NCI-H526 (cell line): ENCODE measurements at places on chromosomes 11 and 22.
A peak's percentile ranks its signal among the peaks of the same experiment; 100 is the strongest.

GRCh38 chr11:68282141-68282860, 10.5 kb upstream of the C11orf24 start:
- DNase-seq, result no peak

DNA sequence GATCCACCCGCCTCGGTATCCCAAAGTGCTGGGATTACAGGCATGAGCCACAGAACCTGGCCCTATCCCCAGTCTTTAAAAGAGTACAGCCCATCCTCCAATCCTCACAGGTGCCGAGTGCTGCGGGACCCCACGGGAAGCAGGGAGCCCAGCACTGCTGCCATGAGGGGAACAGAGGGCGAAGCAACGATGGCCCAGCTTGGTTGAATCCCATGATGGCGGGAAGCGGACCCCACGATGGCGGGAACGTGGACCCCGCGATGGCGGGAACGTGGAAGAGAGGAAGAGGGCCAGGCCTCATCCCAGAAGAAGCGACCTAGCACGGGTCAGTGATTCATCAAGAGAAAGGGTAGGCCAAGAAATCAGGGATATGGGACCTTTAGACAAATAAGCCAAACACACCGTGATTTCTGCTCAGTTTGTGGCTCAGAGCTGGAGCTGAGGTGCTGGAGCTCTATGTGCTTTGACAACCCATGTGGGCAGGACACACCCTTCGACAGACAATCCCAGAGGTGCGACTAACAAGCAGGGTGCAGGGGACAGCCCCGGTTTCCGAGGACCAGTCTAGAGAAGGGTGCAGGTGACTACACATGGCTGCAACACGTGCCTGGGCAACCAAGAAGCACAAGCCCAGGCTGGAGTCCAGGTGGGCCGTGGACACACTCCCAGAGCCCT, 30.9 kb downstream of the BRD1 start:
- DNase-seq, result no peak

GRCh38 chr11:123694551-123694950, 40.1 kb upstream of the SCN3B start:
- no peak for DNase-seq

GRCh38 chr11:102757823-102758549, 22.4 kb downstream of the MMP10 start:
- no peak for DNase-seq

GRCh38 chr22:35697142-35697541, 20.5 kb upstream of the APOL5 start:
- no peak for DNase-seq

- no peak for DNase-seq
Observed at GRCh38 chr11:134800130-134800529, 388.1 kb upstream of the B3GAT1 start.

DNA sequence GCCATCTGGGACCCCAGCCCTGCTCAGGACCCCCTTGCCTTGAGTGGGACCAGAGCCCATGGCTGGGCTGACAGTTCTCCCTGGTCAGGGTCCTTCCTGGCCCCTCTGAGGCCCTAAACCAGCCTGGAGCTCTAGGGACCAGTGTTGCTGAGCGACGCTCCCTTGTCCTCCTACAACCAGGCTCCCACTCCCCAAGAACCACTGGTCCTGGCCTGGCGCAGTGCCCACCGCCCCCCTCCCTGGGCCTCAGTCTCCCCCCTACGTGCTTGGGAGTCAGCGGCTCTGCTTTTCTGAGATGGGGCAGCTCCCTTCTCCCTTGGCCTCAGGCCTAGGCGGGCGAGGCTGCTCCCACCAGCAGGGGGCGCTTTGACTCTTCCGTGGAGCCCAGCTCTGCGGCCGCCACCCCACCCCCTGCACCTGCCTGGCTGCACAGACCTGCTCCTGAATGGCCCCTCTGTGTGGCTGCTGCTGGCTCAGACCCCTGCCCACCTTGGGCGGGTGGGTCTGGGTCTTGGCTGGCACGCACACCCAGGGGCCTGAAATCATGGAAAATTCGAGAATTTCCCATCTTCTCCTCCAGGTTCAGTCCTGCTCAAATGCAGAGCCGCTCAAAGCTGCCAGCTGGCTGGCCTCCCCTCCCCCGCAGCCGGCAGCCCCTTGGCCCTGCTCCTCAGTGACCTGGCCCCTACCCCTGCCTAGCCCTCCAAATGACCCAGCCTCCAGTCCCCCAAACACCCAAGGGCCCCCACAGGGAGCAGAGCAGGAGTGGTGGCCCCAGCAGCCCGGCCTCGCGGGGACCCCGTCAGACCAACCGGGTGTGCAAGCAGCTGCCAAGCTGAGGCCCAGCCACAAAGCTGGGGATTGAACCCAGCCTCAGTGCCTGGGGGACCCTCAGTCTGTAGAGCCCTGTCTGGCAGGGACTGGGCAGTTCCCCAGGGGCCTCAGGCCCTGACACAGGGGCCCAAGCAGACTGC, 9.1 kb downstream of the PRR33 start:
- peak; percentile 46 for DNase-seq

GRCh38 chr11:74480688-74481417, 12.7 kb downstream of the LIPT2 start:
- DNase-seq, result no peak

DNA sequence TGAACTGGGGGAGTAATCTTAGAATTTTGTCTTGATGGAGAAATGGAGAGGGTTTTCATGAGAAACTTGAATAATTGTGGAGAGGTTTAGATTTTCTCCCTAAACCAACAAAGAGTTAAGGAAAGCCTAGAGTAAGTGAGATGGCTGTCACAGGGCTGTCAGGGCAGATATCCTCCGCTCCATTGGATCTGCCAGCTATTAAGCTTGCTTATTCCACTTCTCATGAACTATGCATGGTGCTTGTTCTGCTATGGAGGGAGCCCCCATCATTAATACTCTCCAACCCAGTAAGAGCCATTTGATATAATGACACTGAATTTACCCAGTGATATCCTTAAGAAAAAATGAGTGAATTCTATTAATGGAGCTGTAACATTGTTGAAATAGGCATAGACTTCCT, 342.8 kb upstream of the MTNR1B start:
- no peak for DNase-seq

DNA sequence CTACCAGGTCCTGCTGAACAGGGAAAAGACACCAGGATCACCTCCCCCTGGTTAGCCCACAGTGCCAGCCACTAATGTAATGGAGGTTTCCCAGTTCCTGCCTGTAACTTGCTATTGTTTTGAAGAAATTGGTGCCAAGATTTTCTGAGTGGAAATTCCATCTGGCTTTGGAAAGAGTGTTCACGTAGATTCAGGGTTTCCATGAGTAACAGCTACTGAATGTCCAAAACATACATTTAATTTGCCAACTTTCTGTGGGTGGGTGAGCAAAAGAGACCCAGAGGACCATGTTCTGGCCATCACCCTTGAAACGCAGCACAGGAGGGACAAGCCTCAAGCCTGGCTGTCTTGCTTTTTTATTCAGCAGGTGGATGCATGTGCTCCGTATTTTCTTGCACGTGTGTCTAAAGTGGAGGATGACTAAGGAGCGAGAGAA, 8.8 kb upstream of the DKK3 start:
- DNase-seq, result no peak

GRCh38 chr11:71211631-71212030, 40.7 kb downstream of the SHANK2 start:
- DNase-seq, result no peak

GRCh38 chr11:36292311-36292722, 3.1 kb upstream of the COMMD9 start:
- peak; percentile 52 for DNase-seq

- no peak for DNase-seq
Observed at GRCh38 chr11:12889243-12889642, 119.9 kb upstream of the RASSF10 start.

GRCh38 chr11:71130106-71130505, 122.3 kb downstream of the SHANK2 start:
- DNase-seq, result no peak

DNA sequence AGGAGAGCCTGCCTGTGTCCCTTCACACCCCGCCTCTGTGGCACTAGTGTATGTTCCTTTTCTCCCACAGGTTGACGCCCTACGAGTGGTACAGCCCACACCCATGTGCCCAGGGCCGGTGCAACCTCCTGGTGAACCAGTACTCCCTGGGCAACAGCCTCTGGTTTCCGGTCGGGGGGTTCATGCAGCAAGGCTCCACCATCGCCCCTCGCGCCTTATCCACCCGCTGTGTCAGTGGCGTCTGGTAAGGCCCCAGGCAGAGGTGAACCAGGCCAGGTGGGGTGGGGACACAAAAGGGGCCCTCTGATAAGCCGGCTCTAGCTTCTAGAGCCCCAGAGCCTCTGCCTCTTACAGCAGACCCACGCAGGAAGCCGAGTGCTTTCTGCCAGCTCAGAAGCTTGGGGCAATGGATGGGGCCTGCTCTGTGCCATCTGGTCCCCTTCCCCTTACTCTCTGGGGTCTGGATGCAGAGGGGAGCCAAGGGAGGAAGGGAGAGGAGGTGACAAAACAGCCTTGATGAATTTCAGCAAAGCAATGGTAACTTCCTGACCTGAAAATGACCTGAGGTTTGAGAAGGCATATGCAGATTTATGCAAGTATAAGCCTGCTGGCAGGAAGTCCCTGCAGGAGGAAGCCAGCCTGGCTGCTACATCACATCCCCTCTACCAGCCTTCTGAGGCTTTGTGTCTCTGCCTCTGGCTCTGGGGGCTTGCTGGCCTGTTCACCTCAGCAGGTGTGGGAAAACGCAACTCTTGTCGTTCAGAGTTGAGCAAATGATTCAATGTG, 67.0 kb upstream of the TBCEL start:
- peak; percentile 74 for DNase-seq

DNA sequence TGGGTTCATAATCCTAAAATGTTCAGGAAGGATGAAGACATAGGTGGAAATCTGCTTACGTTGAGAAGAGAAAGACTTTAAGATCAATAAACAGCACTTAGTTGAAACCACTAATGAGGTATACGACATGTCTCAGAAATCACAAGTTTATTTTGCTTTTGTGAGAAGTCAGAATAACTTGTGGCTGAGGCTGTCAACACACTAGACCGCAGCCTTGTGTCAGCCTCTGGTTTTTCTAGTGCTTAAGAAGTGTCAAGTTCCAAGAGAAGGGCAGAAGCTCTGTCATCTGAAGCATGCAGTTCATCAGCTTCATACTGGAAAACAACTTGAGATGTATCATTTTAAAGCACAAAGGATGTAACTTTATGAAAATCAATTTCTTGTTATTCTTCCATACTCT, 420.9 kb downstream of the METTL15 start:
- no peak for DNase-seq

- DNase-seq, result no peak
Observed at GRCh38 chr11:13224324-13224723, 53.3 kb upstream of the BMAL1 start.

GRCh38 chr11:72041364-72042063, 38.8 kb downstream of the NUMA1 start:
- peak; percentile 74 for DNase-seq

DNA sequence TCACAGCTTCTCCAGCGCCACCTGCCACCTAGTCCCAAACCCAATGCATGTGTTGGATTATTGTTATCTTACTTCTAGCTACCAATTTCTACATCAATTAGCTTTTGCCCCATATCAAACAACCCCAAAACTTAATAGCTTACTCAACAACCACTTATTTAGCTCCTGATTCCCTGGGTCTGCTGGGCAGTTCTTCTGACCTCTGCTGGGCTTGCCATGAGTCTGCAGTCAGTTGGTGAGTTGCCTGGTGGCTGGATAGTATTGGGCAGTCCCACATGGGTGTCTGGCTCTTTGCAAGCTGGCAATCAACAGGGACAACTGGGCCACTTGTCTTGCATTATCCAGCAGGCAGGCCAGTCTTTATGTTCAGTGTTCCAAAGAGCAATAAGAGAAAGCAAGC, 13.6 kb upstream of the MS4A15 start:
- DNase-seq, result no peak

DNA sequence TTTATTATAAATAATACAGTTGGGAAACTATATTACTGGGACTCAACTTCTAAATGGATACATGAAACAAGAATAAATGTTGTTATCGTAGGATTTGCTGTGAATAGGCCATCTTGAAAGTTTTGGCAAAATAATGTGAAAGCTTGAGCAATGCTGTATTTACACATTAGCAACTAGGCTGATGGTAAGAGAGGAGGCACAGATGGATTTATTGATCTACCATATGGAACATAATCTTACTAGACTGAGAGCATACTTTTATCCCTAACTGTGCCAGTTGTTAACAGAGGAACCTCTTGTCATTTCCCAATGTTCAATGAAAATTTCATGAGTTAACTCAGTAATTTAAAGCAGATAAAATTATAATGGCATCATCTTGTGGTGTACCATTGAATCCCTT, 22.8 kb downstream of the APIP start:
- no peak for DNase-seq

- DNase-seq, result no peak
Observed at GRCh38 chr11:134632347-134633119, 220.5 kb upstream of the B3GAT1 start.

- DNase-seq, result no peak
Observed at GRCh38 chr11:17989306-17989705, 23.5 kb downstream of the SERGEF start.

DNA sequence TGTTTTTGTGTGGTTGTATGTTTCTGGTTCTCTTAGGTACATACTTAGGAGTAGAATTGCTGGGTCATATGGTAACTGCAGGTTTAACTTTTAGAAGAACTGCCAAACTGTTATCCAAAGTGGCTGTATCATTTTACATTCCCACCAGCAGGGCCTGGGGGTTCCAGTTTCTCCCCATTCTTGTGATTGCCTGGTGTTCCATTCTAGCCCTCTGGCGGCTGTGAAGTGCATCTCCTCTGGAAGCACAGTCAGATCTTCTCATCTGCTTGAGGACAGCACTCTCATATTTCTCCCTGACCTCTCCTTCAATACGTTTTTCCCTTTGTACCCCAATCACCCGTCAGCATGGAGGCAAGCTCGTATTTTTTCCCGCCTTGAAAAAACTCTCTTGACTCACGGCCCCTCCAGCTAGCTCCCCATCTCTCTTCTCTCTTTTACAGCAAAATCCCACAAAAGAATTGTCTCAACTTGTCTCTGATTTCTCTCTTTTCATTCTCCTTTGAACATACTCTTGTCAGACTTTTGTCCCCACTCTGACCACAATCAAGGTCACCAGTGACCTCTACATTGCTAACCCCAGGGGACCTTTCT, 56.8 kb upstream of the THY1 start:
- no peak for DNase-seq

DNA sequence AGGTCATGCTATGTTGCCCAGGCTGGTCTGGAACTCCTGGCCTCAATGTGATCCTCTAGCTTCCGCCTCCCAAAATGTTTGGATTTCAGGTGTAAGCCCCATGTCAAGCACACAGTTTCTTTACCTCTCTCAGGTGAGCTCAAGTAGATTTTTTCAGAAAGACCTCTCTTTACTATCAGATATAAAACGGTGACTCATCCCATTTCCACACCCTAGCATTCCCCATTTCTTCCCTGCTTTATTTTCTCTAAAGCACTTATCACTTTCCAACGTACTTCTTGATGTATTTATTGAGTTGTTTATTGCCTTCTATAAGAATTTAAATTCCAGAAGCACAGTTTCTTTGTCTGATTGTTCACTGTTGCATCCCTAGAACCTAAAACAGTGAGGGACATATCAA, 3.7 kb downstream of the TSG101 start:
- DNase-seq, result no peak

DNA sequence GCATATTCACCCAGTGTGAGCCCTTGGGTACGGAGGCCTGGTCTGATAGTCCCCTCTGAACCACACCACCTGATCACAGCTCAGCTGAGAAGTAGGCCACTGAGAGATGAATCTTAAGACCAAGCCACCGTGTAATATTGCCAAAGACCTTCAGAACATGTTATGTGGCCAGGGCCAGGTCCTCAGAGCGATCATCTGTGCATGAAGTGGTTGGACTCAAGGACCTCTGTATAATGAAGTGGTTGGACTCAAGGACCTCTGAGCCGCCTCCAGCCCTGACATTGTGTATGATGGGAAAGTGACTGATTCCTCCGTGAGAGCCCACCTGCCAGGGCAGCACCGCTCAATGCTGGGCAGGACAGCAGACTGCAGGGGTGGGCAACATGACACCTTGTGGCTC, 70.2 kb downstream of the TP53I11 start:
- no peak for DNase-seq
